Esophagus mucosa (tissue), 1 donor: ENCODE measurements at places on chromosomes 7 and 10.

DNA sequence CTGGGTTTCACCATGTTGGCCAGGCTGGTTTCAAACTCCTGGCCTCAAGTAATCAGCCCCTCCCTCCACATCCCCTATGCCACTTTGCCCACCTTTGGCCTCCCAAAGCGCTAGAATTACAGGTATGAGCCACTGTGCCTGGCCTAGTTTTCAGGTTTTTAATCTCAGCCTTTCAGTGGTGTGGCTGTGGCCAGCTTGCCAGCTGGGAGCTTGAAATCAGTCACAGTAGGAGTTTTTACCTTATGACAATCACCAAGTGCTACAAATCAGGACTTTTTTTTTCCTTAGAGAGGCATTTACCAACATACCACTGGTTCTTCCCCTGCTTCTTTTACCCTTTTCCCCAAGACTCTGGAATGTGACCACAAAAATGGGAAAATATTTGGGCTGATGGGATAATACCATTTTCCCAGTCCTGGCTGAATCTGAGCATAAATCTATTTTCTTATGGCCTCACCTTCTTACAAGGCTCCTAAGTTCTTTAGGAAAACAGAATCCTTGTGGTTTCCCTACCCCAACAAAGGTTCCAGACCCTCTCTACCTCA is 6.2 kb downstream of the STEAP4 start:
- ATAC-seq: no peak

- peak; percentile 28 for ATAC-seq
Measured at GRCh38 chr10:16891375-16892313, 74.4 kb upstream of the RSU1 start.

DNA sequence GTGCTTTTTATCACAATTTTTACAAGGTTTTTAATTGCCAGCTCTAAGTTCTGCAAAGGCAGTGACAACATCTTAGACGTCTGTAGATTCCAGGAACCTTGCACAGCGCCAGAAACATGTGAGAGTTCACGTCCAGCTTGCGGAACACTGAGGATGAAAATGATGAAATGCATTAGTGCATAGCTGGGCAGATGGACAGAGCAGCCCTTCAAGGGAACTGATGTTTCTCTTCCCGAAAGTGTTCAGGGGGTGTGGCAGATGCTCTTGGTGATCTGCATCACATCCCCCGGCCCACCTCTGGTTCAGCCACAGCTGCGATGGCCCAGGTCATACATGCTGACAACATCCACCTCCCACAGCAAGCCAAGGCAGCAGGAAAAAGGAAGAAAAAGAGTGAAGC is 40.9 kb downstream of the ITIH5 start:
- ATAC-seq: no peak

GRCh38 chr7:41305001-41305400 is 397.9 kb downstream of the INHBA start:
- ATAC-seq: no peak

GRCh38 chr7:15057272-15057671 is 154.7 kb upstream of the DGKB start:
- ATAC-seq: no peak

GRCh38 chr10:78944723-78945312 is 123.9 kb upstream of the ZMIZ1 start:
- no peak for ATAC-seq

DNA sequence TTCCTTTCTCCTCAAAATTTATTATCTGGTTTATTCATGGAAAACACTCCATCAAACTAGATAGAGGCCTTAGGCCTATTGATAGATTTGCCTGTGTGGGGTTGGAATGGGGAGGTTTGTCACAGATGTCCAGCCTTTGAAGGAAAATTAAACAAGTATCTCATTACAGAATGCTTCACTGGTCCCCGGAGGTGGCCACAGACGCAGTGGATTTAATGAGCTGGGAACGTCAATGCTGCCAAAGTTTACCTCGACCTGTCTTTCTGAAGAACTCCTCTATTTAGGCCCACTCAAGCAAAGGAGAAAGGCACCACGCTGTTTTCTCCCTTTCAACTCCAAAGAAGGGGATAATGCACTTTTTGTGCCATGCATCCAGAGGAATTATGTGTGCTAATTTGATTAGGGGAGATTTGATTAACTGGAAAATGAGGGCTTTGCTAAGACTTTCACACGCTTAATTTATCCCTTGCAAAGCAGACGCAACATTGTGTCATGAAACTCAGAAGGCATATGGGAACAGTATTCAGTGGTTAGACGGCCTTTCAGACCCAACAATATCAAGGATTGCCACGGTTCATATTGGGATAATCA is 558.8 kb upstream of the GALNT17 start:
- no peak for ATAC-seq

GRCh38 chr10:21943633-21944265 is 59.8 kb downstream of the DNAJC1 start:
- no peak for ATAC-seq

- ATAC-seq: no peak
Measured at GRCh38 chr10:91210014-91210413, 10.4 kb upstream of the PCGF5 start.

GRCh38 chr10:69916118-69916517 is 114.4 kb downstream of the COL13A1 start:
- no peak for ATAC-seq

GRCh38 chr10:29811751-29812427 is 177.1 kb upstream of the SVIL start:
- ATAC-seq: peak; percentile 80

GRCh38 chr7:20506175-20506574 is 109.3 kb upstream of the ABCB5 start:
- no peak for ATAC-seq

DNA sequence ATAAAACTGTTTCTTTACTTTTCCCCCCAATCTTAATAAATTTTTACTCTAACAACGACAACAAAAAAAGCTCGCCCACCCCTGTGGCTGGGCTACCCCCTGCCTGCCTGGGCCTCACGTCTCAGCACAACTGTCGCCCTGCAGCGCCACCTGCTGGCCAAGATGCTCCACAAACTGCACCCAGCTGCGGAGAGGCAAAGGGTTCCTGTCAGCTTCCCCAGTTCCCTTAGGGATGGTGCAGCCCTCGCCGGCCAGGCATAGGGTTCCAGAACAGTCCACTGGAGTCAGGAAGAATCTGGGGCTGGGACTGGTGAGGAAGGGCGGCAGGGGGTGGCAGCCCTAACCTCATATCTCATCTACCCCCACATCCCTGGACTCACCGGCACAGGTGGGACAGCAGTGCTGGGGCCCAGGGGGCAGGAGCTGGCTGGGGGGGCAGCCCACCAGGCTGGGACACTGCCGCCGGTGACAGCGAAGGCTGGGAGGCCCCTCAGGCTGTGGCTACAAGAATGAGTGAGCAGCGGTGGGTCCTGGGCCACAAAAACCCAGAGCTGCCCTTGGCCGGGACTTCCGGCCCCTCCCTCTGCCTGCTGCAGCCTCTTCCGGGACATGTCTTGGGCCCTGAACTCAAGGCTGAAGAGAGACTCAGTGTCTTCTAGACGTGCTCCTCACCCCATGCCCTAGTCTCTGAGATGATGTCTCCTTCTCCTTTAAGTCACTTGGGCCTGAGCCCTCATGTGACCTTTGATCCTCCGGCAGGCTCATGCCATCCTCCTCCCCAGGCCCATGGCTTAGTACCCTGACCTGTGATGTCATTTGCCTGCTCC is 21.2 kb downstream of the ATP6V1F start:
- ATAC-seq: peak; percentile 59

DNA sequence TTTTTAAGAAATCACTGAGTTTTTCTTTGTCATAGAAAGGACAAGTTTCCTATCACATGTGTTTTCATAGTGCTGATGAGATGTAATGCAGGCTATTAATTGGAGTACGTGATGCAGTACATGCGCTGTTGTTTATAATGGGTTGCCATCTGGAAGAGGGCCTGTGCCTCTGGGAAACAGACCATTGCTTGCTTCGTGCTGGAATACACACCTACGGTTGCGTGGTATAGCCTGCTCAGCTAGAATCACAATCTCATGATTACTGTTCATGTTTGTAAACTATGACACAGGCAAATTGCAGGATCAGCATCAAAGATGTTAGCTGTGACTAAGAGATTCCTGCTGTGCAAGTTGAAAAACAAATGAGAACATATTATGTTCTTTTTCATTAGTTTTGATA is 107.2 kb upstream of the STEAP1B start:
- no peak for ATAC-seq

- no peak for ATAC-seq
Measured at GRCh38 chr10:128530301-128530700, 404.1 kb upstream of the MKI67 start.

DNA sequence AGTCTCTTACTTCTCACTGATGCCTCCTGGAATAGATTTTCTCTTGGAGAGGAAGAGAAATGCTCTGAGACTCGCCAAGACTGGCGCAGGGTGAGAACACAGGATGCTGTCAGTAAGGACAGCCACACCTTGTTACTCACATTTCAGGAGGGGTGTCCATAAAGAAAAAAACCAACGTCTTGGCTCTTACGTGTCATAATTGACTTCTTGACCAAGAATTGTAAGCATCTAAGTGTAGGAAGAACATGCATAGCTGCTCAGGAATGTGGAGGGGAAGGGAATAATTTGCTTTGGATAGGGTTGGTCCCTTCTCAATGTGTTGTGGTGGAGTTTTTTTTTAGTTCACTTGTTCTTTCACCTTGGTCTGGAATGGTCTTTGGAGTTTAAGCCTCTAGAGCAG is 43.8 kb upstream of the ZNF438 start:
- peak; percentile 28 for ATAC-seq

DNA sequence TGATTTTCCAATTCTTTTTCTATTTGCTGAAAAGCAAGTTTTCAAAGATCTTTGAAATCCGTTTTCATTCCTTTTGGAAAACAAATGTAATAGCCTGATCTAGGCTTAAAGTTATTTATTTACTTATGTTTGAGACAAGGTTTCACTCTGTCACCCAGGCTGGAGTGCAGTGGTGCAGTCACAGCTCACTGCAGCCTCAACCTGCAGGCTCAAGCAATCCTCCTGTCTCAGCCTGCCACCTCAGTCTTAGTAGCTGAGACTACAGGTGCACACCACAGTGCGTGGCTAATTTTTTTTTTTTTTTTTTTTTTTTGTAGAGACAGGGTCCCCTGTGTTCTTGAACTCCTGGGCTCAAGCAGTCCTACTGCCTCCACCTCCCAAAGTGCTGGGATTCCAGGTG is 4.6 kb downstream of the ST7 start:
- ATAC-seq: no peak

- no peak for ATAC-seq
Measured at GRCh38 chr7:137860542-137860941, 13.8 kb upstream of the DGKI start.

GRCh38 chr7:27685209-27685608 is 22.5 kb upstream of the HIBADH start:
- no peak for ATAC-seq

DNA sequence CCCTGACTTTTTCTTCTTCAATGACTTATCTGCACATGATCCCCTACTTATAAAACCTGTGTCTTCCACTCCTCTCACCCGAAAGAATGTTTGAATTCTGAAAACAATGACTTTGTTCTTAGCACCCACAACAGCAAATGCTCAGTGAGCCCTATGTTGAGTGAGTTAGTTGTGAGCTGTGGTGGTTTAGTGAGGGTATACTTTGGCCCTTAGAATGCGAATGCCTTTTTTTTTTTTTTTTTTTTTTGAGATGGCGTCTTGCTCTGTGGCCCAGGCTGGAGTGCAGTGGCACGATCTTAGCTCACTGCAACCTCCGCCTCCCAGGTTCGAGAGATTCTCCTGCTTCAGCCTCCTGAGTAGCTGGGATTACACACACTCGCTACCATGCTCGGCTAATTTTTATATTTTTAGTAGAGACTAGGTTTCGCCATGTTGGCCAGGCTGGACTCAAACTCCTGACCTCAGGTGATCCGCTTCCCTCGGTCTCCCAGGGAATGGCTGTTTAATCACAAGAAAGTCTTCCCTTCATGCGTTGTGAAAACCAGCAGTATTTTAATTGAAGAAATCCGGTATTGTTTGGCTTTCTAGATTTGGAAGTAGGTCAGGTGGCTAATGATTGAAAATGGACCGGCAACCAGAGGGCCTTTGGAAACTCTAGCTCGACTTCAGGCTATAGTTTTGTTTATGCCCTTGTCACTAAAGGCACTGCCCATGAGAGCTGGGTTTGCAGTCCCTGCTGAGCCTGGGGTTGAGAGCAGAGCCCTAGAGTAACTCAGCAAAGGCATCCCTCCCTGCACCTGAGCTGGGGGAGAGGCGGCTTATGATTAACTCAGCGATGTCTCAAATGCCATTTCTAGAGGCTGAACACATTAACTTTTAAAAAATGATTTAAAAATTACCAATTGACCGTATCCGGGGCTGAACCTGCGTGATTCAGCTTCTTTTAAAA is 41.3 kb downstream of the CUX1 start:
- ATAC-seq: no peak

GRCh38 chr7:103613655-103614642 is 167.9 kb upstream of the SLC26A5 start:
- ATAC-seq: no peak

- ATAC-seq: no peak
Measured at GRCh38 chr7:143885951-143886350, 16.0 kb downstream of the TCAF1 start.

GRCh38 chr7:6256677-6257535 is 15.5 kb downstream of the CYTH3 start:
- no peak for ATAC-seq

- ATAC-seq: no peak
Measured at GRCh38 chr10:26412932-26413331, 25.2 kb upstream of the APBB1IP start.

DNA sequence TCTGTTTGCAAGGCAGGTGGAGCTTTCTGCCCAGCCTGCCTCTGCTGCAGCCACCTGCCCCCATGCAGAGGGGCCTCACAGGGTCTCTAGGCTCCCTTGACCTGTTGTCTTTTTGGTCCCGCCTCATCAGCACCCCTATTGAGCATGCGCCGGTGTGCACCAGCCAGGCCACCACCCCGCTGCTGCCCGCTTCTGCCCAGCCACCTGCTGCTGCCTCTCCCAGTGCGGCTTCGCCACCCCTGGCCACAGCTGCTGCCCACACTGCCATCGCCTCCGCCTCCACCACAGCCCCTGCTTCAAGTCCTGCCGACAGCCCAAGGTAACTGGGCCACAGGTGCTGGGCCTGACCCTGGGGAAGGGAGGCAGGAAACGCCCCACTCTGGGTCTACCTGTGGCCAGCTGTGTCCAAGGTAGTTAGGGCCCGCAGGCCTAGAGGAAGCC is 38.1 kb downstream of the LDB3 start:
- ATAC-seq: no peak

DNA sequence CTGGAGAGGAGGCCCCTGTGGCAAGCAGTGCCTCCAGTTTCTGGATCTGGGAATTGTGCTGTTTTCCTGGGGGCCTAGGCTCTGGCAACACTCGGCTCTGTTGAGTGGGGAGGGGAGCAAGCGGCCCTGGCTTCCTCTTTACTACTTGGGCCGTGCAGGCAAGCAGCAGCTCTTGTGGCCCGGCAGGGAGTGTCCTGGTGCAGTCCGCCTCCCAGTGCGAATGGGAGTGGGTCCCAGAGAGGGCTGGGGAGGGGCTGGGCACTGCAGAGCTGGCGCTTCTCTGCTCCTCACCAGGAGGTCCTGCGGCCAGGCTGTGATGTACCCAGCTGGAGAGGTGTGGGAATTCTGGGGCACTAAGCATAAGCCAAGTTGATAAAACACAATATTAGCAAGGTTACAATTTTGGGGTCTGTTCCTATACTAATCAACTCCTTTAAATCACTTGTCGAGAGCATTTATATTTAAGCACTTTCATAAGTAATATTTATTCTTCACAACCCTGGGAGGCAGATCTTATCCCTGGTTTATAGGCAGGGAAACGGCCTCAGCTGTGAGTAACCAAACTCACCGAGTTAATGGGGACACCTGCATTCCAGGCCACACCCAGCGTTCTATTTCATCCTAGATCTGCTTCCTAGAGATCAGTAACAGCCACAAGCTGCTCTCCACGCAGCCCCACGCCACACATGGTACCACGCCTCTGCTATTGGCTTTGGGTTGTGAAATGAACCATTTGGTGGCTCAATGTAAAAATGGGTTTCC is 183.4 kb upstream of the PLXNA4 start:
- no peak for ATAC-seq
